Choroid plexus epithelial cell (primary cell): ENCODE measurements at places on chromosomes 6 and 20.

DNA sequence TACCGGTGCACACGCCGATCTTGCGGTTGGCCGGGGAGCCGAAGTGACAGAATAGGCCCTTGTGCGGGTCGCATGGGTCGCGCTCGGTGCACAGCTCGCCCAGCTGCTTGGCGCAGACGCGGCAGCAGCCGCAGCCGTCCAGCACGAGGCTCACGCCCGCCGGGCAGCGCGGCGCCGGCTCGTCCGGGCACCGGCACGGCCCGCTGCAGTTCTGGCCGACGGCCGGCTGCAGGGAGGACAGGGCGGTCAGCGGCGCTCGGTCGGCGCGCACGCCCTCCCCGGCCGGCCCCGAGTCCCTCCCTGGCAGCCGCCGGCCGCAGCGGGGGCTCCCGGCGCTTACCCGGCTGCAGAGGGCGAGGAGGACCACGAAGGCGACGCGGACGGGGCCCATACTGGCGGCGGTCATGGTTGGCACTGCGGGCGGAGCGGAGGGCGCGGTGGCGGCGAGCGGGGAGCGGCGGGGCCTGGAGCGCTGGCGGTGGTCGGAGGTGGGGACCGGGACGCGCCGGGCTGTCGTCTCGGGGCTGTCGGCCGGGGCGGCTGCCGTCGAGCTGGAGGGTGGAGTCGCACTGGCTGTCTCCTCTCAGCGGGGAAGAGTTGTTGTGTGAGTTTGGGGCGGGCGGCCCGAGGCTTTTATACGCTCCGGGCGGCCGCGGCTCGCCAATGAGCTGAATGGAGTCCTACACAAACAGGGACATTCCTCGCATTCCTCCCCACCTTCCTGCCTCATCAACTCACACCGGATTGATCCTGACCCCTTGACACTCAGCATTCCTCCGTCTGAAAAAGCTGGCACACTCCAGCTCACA, at the start of gene CCN2:
TSS of gene CCN2 (minus strand) at position 606 of the 809 bp plus-strand sequence. CDS start at position 406, 200 bp downstream.
- DNase-seq = peak; percentile 100

DNA sequence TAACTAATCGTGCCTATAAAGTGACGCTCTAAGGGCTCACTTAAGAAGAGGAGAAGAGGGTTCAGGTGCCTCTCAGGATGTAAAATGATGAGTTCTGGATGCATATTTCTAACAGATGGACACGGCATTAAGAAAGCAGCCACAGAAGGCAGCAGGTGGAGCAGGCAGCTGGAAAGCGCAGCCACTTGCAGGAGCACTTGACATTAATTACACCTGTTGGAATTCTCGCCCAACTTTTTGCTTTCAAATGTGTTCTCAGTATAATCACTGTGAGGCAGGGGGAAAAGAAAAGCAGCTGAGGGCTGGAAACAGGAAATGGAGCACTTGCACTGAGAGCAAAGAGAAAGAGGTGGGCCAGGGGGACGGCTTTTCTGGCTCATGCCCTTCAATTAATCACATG, 164.2 kb downstream of the NKAIN2 start:
- no peak for DNase-seq

DNA sequence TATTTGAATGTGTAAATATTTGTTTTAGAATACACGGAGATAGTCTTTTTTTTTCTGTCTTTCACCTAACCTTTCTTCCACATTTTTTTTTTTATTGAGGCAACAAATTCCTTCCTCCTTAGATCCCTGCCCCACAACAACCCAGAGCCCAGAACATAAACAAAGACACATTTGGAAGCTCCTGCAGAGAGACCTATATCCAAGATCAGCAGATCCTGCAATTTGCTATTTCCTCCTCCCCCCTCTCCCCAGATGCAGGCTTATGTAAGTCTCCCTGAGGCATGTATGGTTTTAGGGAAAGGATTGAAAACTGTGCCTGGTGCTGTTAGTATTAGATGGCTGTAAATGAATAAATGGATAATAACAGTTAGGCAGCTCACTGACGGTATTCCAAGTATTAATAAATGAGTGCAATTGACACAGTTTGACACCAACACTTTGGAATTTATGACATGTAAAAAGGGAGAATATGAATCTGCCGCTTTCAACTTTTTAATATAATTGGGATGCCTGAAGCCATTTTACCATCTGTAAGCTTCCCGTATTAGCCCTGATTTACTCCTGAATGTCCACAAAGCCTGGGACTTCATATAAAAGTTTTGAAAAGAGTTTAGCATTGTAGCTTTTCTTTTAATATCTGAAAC, 608.3 kb upstream of the CITED2 start:
- DNase-seq = peak; percentile 95

GRCh38 chr6:166388290-166389004, 5.7 kb upstream of the MPC1 start:
- DNase-seq = no peak

GRCh38 chr6:14569394-14569793, 451.8 kb downstream of the CD83 start:
- no peak for DNase-seq

DNA sequence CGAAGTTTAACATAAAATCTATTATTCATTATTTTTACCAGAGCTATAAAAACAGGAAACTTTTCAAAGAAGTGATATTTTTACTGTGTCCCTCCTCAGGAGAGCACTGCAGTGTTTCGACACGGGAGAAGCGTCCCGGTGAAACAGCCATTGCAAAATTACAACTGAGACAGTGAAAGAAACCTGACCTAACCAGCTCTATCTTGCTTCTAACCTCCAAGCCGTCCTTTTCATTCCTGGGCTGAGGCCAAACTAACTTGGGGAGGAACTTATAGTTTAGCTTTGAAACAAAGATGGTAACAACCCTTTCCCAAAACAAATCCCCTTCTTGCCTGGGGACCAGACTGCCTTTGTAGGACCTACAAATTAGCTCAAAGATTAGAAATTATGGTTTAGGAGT, 79.2 kb downstream of the WDR27 start:
- DNase-seq = peak; percentile 76

- DNase-seq = peak; percentile 69
Measured at GRCh38 chr20:2756056-2756611, 44.3 kb downstream of the CPXM1 start.

- peak; percentile 55 for DNase-seq
Measured at GRCh38 chr6:105192707-105193465, 13.1 kb upstream of the POPDC3 start.

DNA sequence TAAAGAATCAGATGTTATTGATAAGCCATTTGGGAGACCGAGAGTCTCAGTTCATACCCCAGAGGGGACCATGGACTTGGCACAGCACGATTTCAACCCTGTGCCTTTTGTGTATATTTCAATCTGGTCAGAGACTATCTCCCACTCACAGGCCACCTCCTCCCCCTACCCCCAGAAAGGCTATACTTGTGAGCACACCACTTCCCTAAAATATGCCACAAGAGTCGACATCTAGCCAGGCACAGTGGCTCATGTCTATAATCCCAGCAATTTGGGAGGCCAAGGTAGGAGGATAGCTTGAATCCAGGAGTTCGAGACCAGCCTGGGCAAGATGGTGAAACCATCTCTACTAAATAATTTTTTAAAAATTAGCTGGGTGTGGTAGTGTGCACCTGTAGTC, 13.6 kb upstream of the TCF15 start:
- DNase-seq = no peak

DNA sequence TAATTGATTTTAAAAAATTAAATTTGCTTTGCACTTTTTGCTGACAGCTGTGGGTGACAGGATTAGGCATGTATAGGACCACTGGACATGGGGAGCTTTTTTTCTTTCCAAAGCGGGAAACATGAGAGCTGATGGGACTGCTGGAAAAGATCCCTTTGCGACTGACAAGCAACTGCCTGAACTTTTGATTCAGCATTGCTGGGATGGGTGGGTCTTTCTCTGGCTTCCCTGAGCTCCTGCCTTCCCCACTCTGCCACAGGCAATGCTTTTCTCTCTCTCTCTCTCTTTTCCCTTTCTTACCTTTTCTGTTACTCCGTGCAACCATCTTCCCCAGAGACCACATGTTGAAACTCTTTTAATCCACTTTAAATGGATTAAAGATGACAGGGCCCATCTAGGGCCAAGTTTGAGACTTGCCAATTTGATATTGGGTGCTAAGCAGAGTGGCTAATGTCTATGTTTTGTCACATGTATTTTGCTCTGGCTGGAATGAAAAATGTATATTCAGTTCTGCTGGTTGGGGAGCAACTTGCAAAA, 33.5 kb upstream of the TPD52L1 start:
- DNase-seq = no peak

DNA sequence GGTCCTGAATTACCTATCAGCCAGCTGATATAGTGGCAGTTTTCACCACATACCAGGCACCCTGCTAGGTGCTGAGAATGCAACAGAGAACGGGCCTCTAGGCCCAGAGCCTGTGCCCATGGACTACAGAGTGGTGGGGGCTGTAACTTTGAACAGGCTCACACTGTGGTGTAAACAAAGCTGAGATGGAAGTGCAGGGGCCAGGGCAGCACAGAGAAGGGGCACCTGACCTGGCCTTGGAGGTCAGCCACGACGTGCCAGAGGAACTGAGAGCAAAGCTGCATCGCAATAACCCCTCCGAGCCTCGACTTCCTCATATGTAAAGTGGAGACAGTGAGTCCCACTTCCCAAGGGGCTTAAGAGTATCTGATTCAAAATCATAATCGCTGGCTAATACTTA, 105.8 kb downstream of the MAFB start:
- DNase-seq = no peak

DNA sequence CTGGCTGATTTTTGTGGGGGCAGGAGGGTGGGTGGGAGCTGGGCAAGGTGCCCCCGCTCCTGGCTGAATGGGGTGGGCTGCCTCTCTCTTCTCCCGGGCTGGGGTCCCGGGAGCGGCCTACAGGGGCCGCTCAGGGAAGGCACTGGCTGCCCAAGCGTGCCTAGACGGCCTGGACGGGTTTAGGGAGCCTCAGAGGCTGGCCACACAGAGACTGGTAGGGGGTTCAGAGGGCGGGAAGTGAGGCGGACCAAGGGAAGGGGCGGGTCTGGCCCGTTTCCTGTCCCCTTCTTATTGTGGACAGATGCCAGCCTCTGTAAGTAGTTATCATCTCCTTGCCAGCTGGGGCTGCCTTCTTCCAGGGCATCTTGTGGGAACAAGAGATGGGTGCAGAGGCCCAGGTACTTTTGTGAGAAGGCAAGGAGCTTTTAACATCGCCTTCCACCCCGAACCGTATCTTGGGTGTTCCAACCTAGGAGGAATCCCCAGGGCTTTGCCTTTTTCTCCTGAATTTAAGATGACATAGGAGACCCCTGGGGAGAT, 437 bp downstream of the CD40 start:
- DNase-seq = no peak

DNA sequence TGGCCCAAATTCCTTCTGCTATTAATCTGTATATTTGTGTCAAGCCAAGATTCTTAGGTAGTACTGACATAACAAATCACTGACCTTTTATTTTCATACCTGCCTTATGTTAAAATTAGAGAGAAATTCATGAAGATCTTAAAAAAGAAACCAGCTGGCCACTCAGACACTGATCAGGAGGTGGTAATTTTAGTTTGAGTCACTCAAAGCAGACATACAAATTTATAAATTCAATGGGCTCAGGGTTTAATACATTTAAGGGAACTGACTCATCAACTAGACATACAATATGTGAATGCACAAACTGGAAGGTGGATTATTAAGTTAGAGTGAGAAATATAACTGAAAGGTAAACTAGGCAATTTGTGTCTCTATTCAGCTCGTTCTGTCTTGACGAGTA, 711.9 kb upstream of the EYS start:
- no peak for DNase-seq

DNA sequence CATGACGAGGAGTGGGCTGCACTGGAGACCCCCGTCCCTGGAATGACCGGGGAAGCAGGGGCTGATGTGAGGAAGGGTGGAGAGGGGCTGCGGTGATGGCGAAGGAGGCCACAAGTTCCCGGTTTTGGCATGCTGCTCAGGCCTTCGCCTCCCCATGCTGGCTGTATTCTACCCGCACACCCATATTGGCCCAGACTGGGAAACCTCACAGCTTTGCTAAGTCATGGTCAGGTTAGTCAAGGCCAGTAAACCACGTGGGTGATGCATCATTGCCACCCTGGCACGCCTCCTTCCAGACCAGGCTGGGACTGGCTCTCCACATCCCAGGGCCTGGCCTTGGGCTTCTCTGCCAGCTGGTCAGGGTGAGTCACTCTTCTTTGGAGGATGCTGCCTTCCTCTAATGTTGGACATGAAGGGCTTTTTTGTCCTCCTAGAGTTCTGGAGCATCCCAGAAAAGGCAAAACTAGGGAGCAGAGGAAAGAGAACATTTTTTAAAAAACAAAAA, 53.8 kb downstream of the PCNA start:
- peak; percentile 85 for DNase-seq

DNA sequence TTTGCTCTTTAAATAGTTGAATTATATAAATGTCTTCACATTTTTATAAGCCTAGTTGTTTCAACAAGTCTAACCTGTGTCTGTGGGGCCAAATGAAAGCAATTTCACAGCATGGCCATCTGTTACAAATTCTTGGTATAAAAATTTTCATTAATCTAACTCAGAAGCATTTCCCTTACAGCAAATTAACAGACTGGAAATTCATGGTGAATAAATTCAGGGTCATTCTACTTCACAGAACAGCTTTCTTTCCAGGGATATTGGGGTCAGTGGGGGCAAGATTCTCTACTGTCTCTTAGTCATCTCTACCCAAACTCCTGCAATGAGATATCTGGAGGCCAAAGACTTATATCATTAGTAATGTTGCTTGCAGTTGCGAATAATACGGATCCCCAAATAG, 352.1 kb downstream of the MMUT start:
- no peak for DNase-seq

DNA sequence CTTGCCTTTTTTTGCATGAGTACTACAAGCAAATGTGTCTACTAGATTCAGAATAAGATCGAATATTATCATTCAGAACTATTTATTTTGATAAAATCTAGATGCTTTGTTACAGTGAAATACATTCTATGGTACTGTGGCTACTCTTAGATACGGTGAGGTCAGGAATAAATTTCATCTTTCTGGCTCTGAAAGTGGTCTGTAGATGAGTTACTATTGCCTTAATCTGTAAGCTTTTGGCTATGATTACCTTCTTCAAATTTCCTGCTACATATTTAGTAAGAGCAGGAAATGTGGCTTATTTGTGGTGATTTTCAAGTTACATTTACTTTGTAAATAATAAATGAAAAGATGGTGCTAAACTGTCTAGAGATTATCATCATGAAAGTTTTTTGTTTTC, 50.0 kb downstream of the SCAF8 start:
- DNase-seq = no peak

DNA sequence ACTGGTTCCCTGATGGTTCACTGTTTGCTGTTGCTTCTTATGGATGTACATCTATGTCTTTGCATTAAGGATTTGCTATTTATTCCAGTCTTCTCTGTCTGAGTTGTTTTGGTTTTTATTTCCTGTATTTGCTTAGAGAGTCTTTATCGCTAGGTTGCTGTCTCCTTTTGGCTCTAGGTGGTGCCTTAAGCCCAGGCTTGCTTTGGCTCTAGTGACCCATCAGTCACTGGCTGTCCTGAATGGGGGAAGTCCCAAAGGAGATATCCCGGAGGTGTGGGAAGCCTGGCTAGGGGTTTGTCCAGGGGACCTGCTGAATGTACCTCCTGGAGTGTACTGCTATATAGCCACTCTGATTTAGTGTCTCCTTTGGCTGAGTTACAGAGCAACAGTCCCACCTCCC, 53.4 kb downstream of the MCHR2 start:
- no peak for DNase-seq
